Progenitor cell of endocrine pancreas (in vitro differentiated cells): ENCODE measurements at places on chromosomes 5 and 9. TPM values are rescaled to one million over a fixed set of nuclear protein-coding genes. Genes with fewer than 3 reads are reported as not detected.
A peak's percentile ranks its signal among the peaks of the same experiment; 100 is the strongest.

DNA sequence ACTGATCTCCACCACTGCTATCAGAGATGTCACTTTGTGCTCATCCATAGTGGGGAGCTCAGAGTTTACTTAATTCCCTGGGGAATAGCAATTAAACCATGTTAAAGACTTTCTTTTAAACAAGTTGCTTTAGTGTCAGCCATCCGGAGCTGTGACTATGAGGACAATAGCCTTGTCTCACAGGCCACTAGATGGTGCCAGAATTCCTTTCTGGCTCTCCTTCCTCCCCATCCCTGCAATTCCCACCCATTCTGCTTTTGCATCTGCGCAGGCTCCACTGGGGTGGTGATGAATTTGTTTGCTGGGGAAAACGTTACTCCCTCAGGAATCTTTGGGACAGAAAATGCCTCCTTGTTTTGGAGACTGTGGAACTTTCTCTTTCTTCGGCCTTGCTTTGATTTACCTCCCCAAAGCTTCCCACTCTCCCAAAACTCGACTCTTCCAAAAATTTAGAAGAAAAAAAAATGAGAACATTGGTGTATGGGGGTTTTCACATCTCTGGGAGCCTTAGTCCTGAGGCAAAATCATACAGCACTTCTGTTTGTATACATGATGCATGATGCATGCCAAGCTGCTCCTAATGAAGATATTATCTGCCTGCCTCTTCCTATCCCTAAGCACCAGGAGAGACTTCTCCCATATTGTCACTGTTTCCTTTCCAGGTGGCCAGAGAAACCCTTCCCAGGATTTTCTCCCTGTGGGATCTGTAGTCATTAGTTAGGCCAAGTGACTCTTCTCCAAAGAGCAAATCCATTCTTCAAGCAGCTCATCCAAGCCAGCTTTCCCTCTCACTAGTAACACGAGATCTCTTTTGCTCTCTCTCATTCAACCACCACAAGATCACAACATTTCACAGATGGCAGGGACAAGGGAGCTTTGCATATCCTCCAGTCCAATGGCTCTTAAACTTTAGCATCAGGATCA is 466.1 kb downstream of the TLR4 start:
- peaks cover 2% of the 10 kb centered on the region for H3K4me1 ChIP-seq
- H3K36me3 ChIP-seq: no peaks in the 10 kb centered on the region

DNA sequence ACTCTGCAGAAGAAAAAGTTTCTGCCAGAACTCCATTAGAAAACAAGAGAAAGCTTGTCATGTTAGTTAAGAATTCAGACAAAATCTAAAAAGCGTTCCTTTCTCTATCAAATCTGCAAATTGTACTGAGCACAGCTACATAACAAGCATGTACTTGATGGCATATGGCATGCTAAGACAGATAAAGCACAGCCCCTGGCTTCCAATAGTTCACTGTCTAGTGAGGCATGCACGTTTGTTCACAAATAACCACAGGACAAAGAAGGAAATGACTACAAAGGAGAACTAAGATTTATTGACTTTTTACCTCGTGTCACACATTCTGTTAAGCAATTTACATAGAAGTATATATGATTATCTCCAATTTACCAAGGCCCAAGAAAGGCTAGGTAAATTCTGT is 518.2 kb upstream of the TLE4 start:
- H3K36me3 ChIP-seq: no peaks in the 10 kb centered on the region
- H3K4me1 ChIP-seq: no peaks in the 10 kb centered on the region
- no peak for DNase-seq
- peaks cover 3% of the 10 kb centered on the region for H3K27me3 ChIP-seq

GRCh38 chr9:70390933-70391341 is 23.5 kb downstream of the KLF9 start:
- H3K27ac ChIP-seq: no peak overlapping the region
- H3K4me3 ChIP-seq: no peak overlapping the region
- no peak for DNase-seq

DNA sequence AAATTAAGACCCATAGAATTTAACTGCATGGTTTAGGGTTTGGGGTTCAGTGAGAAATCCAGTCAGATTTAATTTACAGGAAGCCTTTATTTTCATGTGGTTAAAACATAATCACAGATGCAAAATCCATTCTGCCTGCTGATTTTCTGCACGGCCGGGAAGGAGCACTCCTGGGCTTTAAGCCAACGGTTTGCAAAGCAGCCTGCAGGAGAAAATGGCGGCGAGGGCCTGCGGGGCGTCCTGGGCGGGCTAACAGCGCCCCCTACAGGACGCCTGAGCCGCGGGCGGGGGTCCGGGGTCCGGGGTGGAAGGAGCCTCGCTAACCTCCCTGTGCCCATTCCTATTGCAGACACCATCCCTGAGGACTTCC is 47.6 kb downstream of the THBS4 start:
- H3K36me3 ChIP-seq: peaks cover 2% of the 10 kb centered on the region
- H3K27me3 ChIP-seq: no peaks in the 10 kb centered on the region
- H3K4me1 ChIP-seq: peaks cover 5% of the 10 kb centered on the region
- no peak overlapping the region for H3K4me3 ChIP-seq
- no peak overlapping the region for H3K27ac ChIP-seq
- DNase-seq: peak; percentile 20

DNA sequence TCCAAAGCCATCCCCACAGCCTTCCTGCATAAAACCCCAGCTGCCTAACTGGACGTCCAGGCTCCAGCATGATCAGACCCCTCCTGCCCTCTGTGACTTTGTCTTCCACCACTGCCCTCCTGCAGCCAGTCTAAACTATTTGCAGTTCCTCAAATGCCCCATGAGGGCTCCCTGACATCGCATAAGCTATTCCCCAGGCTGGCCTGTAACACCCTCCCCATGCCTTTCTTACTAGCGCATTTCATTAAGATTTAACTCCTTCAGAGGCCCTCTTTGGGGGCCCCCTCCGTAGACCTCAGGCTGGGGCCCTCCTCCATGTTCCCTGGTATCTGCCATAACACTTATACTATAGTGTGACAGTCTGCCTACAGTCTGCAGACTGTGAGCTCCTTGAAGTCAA is 15.5 kb upstream of the SMIM23 start:
- no peaks in the 10 kb centered on the region for H3K36me3 ChIP-seq
- H3K4me3 ChIP-seq: no peak overlapping the region
- no peak overlapping the region for H3K27ac ChIP-seq
- peaks cover 9% of the 10 kb centered on the region for H3K27me3 ChIP-seq
- no peaks in the 10 kb centered on the region for H3K4me1 ChIP-seq

- no peak overlapping the region for H3K27ac ChIP-seq
- peaks cover 2% of the 10 kb centered on the region for H3K36me3 ChIP-seq
- peaks cover 11% of the 10 kb centered on the region for H3K4me1 ChIP-seq
- H3K4me3 ChIP-seq: no peak overlapping the region
Observed at GRCh38 chr9:70195456-70195855, 63.3 kb upstream of the SMC5 start.

- H3K4me3 ChIP-seq: no peak overlapping the region
- no peaks in the 10 kb centered on the region for H3K36me3 ChIP-seq
- no peak for DNase-seq
Observed at GRCh38 chr5:158414780-158415179, 555.8 kb upstream of the CLINT1 start.

GRCh38 chr5:134656690-134657089 is 8.1 kb downstream of the SEC24A start:
- H3K36me3 ChIP-seq: peaks cover 11% of the 10 kb centered on the region
- no peak overlapping the region for H3K27ac ChIP-seq

The GPRIN1 gene
- 5.9 TPM in 2 replicates for total RNA-seq

The ITGA2 gene
- 5.1 and 6.6 TPM in 2 replicates for total RNA-seq

The SPINK7 gene
- total RNA-seq: not detected in 2 replicates

The PCDHGA6 gene
- total RNA-seq: 0.60 and 0.80 TPM in 2 replicates
